ENCODE measurements at places on chromosomes 3 and 15. TPM values are rescaled to one million over a fixed set of nuclear protein-coding genes. Genes with fewer than 3 reads are reported as not detected.

Gene RLBP1
- total RNA-seq: not detected

- peaks cover 4% of the 10 kb centered on the region for H3K4me1 ChIP-seq
- no peak for DNase-seq
- no peak overlapping the region for H3K27ac ChIP-seq
- no peak overlapping the region for H3K4me3 ChIP-seq
- peaks cover 2% of the 10 kb centered on the region for H3K36me3 ChIP-seq
Measured at GRCh38 chr3:178073366-178073765, 462.9 kb upstream of the KCNMB2 start.

GRCh38 chr15:76149291-76149915 lies 89.6 kb downstream of the TMEM266 start:
- DNase-seq: no peak
- H3K4me1 ChIP-seq: peaks cover 18% of the 10 kb centered on the region
- no peak overlapping the region for H3K27ac ChIP-seq

GRCh38 chr3:141401573-141402475 lies 33.5 kb downstream of the ZBTB38 start:
- H3K4me1 ChIP-seq: peaks cover 14% of the 10 kb centered on the region
- peak overlapping the region; percentile 74 for H3K27ac ChIP-seq
- H3K27me3 ChIP-seq: no peaks in the 10 kb centered on the region
- peaks cover 20% of the 10 kb centered on the region for H3K36me3 ChIP-seq

Gene GCSAM
- total RNA-seq: 11.8 TPM

- H3K4me3 ChIP-seq: no peak overlapping the region
- H3K27ac ChIP-seq: no peak overlapping the region
- H3K27me3 ChIP-seq: peaks cover 3% of the 10 kb centered on the region
- H3K36me3 ChIP-seq: no peaks in the 10 kb centered on the region
Measured at GRCh38 chr3:16203031-16203430, 28.6 kb downstream of the GALNT15 start.

Gene IQGAP1
- total RNA-seq: 211 TPM

GRCh38 chr3:73056014-73056844 lies 5.2 kb upstream of the EBLN2 start:
- no peaks in the 10 kb centered on the region for H3K27me3 ChIP-seq
- no peak overlapping the region for H3K4me3 ChIP-seq
- H3K4me1 ChIP-seq: peaks cover 7% of the 10 kb centered on the region
- peaks cover 1% of the 10 kb centered on the region for H3K36me3 ChIP-seq
- no peak for DNase-seq
- no peak overlapping the region for H3K27ac ChIP-seq

Gene ACAD9
- total RNA-seq: 63.5 TPM

- H3K4me3 ChIP-seq: no peak overlapping the region
- no peak for DNase-seq
- no peak overlapping the region for H3K27ac ChIP-seq
- no peaks in the 10 kb centered on the region for H3K27me3 ChIP-seq
Measured at GRCh38 chr3:150725548-150725947, 21.8 kb upstream of the ERICH6 start.

GRCh38 chr3:46935168-46935858 lies 41.2 kb downstream of the CCDC12 start:
- peaks cover 40% of the 10 kb centered on the region for H3K4me1 ChIP-seq
- DNase-seq: no peak
- peaks cover 12% of the 10 kb centered on the region for H3K36me3 ChIP-seq

GRCh38 chr15:39154227-39154638 lies 426.6 kb upstream of the THBS1 start:
- no peak for DNase-seq
- no peaks in the 10 kb centered on the region for H3K36me3 ChIP-seq
- peaks cover 25% of the 10 kb centered on the region for H3K27me3 ChIP-seq
- no peak overlapping the region for H3K27ac ChIP-seq

DNA sequence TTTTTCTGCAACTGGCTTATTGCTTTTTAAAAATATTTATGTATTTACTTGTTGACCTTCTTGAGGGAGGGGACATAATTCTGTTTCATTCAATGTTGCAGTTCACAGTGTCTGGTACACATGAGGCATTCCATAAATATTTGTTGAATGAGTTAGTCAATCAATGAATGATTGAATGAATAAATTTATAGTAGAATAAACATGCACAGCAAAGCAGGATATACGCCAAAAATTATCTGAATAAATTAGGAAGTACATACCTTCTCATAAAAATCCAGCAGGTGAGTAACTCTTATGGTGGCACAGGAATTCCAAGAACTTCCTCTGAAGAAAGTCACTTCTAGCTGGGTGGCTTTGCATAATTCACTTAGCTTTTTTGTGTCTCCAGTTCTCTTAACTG lies 469.4 kb upstream of the ATP11B start:
- no peak for DNase-seq
- no peaks in the 10 kb centered on the region for H3K27me3 ChIP-seq
- no peaks in the 10 kb centered on the region for H3K4me1 ChIP-seq
- no peaks in the 10 kb centered on the region for H3K36me3 ChIP-seq

Gene WDR93
- not detected for total RNA-seq

DNA sequence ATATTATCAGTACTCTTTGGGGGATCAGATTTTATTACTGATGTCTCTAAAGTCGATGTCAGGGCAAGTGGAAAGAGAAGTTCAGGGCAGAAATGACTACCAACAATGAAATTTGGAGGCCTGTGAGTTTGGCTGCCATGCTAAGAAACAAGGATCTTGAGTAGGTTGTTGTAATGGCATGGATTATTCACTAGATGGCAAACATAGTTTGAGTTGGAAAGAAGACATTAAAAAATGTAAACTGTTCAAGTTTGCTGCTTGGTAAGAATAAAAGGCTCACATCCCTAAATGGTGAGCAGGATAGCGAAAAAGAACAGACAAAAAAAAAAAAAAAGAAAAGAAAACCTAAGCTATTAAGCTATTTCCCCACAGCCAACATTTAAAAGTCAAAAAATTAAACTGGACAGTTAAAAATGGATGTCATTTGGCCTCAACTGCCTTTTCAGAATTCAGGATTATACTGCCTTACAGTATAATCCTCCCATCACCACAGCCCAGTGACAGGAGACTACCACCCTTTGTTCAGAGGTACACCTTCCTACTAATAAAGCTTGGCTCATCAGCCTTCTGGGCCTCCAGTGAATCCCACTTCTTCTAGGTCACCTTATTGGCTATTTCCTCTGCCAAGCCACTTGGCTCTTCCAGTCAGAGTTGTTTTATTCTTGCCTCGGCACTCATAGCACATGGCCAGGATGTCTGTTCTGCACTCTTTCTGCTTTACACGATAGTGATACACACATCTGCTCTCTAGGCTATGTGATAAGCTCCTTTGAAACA lies 163.7 kb downstream of the PLD1 start:
- H3K4me3 ChIP-seq: no peak overlapping the region
- H3K4me1 ChIP-seq: no peaks in the 10 kb centered on the region
- no peak overlapping the region for H3K27ac ChIP-seq
- peaks cover 5% of the 10 kb centered on the region for H3K27me3 ChIP-seq

- peak; percentile 39 for DNase-seq
- H3K4me1 ChIP-seq: peaks cover 5% of the 10 kb centered on the region
- H3K36me3 ChIP-seq: no peaks in the 10 kb centered on the region
- H3K27ac ChIP-seq: no peak overlapping the region
- peaks cover 92% of the 10 kb centered on the region for H3K27me3 ChIP-seq
- H3K4me3 ChIP-seq: no peak overlapping the region
Measured at GRCh38 chr3:137770835-137771399, 6.8 kb downstream of the SOX14 start.

- DNase-seq: no peak
- no peaks in the 10 kb centered on the region for H3K27me3 ChIP-seq
- peak overlapping the region; percentile 61 for H3K27ac ChIP-seq
- peaks cover 16% of the 10 kb centered on the region for H3K4me1 ChIP-seq
- H3K4me3 ChIP-seq: peak overlapping the region; percentile 22
Measured at GRCh38 chr3:114332342-114333179, 38.7 kb downstream of the TIGIT start.

DNA sequence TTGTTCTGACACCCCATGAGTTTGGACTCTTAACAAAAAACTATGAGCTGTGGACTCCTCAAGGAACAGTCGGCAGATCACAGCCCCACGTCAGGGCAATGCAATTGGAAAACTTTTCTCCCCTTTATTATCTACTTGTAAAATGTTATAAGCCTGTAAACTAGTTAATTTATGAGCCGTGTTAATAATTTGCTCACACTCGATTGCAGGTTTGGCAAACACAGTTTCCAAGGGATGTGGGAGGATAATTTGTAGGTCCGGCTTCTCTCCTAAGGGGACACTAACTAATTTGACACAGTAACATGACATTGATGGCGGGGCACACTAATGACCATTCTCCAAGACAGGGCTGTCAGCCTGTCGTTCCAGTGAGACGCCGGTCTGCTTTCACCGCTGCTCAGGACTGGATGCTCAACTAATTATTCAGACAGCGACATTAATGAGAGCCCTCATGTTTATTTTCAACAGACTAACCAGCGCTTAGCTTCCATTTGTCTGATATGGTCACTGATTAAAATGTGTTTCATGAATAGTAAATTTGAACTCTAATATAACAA lies 222.1 kb downstream of the FOXP1 start:
- H3K27ac ChIP-seq: no peak overlapping the region
- H3K27me3 ChIP-seq: no peaks in the 10 kb centered on the region
- H3K4me1 ChIP-seq: peaks cover 43% of the 10 kb centered on the region
- H3K4me3 ChIP-seq: no peak overlapping the region
- peaks cover 6% of the 10 kb centered on the region for H3K36me3 ChIP-seq

Gene SLC25A26
- 17.0 TPM for total RNA-seq

DNA sequence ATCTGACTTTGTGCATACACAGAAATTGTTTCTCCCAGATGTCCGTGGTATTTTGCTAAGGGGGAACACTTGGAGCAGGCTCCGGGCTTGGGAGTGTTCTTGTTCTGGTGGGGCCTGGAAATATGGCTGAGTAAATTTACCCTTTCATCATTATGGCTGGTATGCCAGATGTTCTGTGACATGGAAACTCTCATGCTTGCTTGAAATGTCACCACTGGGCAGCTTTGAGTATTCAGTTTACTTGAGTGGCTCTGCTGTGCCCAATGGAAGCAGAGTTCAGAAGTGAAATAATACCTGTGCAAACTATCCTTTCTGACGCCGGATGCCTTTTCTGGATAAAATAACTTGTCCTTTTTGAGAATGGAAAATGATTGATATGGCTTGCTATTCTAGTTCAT lies 283.6 kb upstream of the TPM1 start:
- no peaks in the 10 kb centered on the region for H3K4me1 ChIP-seq
- H3K36me3 ChIP-seq: no peaks in the 10 kb centered on the region
- DNase-seq: no peak
- no peak overlapping the region for H3K27ac ChIP-seq
- no peak overlapping the region for H3K4me3 ChIP-seq

- peak within 1 kb of the TSS; percentile 69 for H3K4me3 ChIP-seq
- H3K36me3 ChIP-seq: no peaks in the 10 kb centered on the region
- peaks cover 68% of the 10 kb centered on the region for H3K27me3 ChIP-seq
Measured at GRCh38 chr3:69385723-69386555, at the start of gene FRMD4B. Gene FRMD4B, minus strand, starts transcription at chr3:69386088. Its CDS starts 99 bp downstream, at chr3:69385989.

DNA sequence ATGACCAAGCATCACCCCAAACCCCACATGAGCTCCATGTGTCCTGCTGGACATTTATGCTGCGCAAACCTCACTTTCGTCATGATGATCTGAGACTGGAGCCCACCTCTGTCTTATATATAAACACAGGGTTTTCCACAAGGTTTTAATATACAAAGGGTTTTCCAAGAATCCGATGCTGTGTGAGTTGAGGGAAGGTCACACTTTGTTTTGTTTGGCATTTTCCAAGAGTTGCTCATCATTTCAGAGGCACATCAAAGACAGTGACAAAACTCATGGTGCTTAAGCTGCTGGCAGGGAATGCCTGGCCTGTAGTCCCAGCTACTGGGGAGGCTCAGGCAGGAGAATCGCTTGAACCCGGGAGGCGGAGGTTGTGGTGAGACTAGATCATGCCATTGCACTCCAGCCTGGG lies 20.0 kb downstream of the EFCC1 start:
- peaks cover 23% of the 10 kb centered on the region for H3K4me1 ChIP-seq
- no peaks in the 10 kb centered on the region for H3K36me3 ChIP-seq
- no peak for DNase-seq
- H3K4me3 ChIP-seq: no peak overlapping the region
- no peaks in the 10 kb centered on the region for H3K27me3 ChIP-seq

GRCh38 chr3:23203708-23204330 lies 692 bp downstream of the UBE2E2 start:
- DNase-seq: peak; percentile 47
- peak overlapping the region; percentile 84 for H3K27ac ChIP-seq
- H3K36me3 ChIP-seq: no peaks in the 10 kb centered on the region
- peaks cover 19% of the 10 kb centered on the region for H3K27me3 ChIP-seq
- H3K4me1 ChIP-seq: peaks cover 13% of the 10 kb centered on the region

DNA sequence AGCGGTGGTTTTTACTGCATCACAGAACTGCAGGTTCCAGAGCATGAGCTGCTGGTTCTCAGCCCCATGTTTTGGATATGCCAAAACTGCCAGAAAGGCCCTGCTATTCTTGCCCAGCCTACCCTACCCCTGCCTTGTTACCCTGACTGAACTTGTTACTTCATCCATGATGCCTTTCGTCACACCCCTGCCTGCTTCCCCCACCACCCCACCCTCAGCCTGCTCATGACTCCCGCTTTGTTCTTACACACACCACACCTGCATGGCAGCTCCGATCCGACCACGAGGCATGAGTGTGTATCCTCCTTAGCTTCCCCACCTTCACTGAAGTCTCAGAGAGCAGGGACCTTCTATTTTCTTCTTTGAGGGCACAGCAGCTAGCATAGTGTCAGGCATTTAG lies 5.1 kb upstream of the TM4SF1 start:
- H3K27me3 ChIP-seq: peaks cover 11% of the 10 kb centered on the region
- DNase-seq: no peak
- H3K27ac ChIP-seq: no peak overlapping the region
- H3K36me3 ChIP-seq: peaks cover 1% of the 10 kb centered on the region

- peak overlapping the region; percentile 20 for H3K27ac ChIP-seq
- H3K4me3 ChIP-seq: peak overlapping the region; percentile 50
Measured at GRCh38 chr3:17322106-17322793, 420.2 kb downstream of the TBC1D5 start.

Gene CXCR6
- 12.4 TPM for total RNA-seq

Gene NR2E3
- total RNA-seq: not detected

Gene DUOXA2
- not detected for total RNA-seq

Gene TGM4
- not detected for total RNA-seq

Gene RTP1
- not detected for total RNA-seq

- no peaks in the 10 kb centered on the region for H3K4me1 ChIP-seq
- no peak overlapping the region for H3K27ac ChIP-seq
- no peak overlapping the region for H3K4me3 ChIP-seq
- no peaks in the 10 kb centered on the region for H3K27me3 ChIP-seq
- H3K36me3 ChIP-seq: no peaks in the 10 kb centered on the region
Measured at GRCh38 chr15:62766599-62766998, 275.9 kb upstream of the TPM1 start.

DNA sequence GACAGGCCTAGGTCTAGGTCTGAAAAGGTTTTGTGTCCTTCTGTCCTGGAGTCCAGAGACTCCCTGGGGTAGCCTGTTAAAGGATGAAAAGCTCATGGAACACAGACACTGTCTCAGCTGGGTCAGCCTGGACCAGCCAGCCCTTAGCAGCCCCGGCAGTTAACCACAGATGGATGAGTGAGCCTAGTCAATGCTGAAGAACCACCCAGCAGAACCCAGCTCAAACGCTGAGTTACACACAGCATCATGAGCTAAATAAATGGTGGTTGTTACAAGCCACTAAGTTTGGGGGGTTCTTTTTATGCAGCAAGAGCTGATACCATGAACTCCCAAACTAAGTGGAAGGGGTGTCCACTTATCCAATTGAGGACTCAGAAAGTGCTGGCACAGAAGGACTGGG lies 472.8 kb upstream of the PROK2 start:
- no peak overlapping the region for H3K4me3 ChIP-seq
- no peak for DNase-seq
- H3K27me3 ChIP-seq: no peaks in the 10 kb centered on the region
- H3K36me3 ChIP-seq: no peaks in the 10 kb centered on the region

- H3K4me3 ChIP-seq: no peak overlapping the region
- no peaks in the 10 kb centered on the region for H3K27me3 ChIP-seq
- H3K4me1 ChIP-seq: no peaks in the 10 kb centered on the region
- no peak for DNase-seq
Measured at GRCh38 chr3:87488765-87489164, 212.4 kb upstream of the POU1F1 start.

Gene C3orf38
- 33.2 TPM for total RNA-seq

Gene KLHL40
- not detected for total RNA-seq

Gene AZI2
- total RNA-seq: 59.8 TPM

Gene SPINK8
- total RNA-seq: not detected

All from activated naive CD8-positive, alpha-beta T cell treated with anti-CD3 and anti-CD28 coated beads, Interleukin-2, amount 10 ng/mL, durations not matched to agents 7 days and 5 days (primary cell).